ENCODE measurements at places on chromosomes 11 and 22.
A peak's percentile ranks its signal among the peaks of the same experiment; 100 is the strongest.

DNA sequence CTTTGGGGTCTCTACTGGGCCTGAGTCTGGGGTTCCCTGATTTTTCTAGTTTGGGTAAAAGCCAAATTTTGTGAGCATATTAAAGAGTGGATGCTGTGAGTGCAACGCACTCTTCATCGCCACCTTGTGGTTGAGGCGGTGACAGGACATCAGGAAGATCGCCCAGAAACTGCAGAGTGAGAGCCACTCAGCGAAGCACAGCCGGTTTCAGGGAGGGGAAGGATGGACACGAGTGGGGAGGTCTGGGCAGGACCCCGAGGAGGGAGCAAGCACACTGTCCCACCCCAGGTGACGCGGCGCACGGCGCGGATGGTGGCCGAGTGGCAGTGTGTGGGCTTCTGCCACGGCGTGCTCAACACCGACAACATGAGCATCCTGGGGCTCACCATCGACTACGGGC, 9.1 kb downstream of the SELENOO start:
- peak; percentile 65 for DNase-seq

- DNase-seq: no peak
Measured at GRCh38 chr11:69360606-69361005, 66.7 kb downstream of the MYEOV start.

DNA sequence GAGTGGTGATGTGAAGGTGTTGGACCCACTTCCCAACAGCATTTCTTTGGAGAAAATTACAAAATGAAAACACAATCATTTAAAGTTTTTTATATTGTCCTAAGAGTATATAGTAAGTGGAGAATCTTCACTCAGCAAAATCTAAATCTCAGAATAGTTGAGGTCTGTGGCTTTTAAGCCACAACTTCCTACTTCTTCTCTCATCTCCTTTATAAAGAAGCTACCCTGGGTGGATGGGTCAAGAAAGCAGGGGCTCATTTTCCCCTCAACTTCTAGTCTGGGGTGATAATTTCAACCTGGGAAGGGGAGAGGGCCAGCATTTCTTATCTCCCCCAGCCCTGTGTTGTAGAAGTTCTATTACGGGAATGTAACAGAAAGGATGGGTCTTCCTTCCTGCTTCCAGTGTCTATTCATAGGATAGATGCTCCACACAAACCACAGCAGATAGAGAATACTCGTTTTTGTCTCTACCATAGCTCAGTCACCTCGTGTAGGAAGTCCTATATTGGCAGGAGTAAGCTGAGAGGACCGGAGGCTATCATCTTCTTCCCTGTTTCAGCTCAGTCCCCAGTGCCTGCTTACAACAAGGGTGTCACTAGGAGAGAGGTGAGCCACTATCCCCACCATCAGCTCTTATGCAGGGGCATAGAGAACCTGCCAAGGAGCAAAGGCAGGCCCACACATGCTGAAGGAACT, 341.5 kb downstream of the CASP12 start:
- DNase-seq: no peak

- DNase-seq: peak; percentile 82
Measured at GRCh38 chr11:118211006-118211405, 13.8 kb downstream of the JAML start.
